ENCODE measurements at places on chromosomes 5 and 9.

GRCh38 chr9:120184266-120184665 is 395.7 kb downstream of the CDK5RAP2 start:
- no peak for DNase-seq

GRCh38 chr5:126104951-126105350 is 318.3 kb upstream of the GRAMD2B start:
- no peak for DNase-seq

- no peak for DNase-seq
Measured at GRCh38 chr9:126423142-126423915, 96.7 kb downstream of the MVB12B start.

DNA sequence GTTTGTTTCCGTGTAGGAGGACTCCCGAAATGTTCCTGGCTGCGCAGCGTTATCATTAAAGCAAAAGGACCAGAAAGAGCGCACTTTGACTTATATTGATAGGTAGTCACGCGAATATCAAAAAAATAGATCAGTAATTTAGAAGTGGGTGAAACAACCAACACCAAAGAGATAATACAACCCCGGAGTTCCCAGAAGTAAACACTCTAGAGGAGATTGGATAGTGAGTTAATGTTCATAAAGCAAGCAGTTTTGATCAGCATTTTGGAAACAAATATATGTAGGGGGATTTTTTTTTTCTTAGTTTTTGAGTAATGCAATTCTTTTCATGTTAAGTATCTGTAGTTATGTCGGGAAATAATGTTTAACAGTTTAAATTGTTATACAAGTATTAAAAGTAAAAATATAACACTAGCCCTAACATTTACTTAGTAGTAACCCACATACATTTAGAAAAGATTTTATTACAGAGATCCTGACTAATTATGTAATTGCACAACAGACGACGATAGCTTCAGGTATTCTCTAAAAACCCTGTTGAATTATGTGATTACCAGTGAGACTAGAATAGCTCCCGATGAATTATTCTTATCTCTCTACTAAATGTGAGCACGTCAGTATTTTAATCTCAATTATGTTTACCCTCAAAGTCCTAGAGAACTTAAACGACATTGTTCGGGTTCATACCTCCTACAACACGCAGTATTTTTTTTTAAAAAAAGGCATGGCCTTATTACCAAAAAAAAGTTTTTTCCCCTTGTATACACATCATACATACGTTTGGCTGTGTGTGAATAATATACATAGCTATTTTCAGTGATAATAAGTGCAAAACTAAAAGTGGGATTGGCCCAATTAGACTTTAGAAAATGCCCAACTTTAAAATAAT is 9.4 kb upstream of the NFIB start:
- no peak for DNase-seq

DNA sequence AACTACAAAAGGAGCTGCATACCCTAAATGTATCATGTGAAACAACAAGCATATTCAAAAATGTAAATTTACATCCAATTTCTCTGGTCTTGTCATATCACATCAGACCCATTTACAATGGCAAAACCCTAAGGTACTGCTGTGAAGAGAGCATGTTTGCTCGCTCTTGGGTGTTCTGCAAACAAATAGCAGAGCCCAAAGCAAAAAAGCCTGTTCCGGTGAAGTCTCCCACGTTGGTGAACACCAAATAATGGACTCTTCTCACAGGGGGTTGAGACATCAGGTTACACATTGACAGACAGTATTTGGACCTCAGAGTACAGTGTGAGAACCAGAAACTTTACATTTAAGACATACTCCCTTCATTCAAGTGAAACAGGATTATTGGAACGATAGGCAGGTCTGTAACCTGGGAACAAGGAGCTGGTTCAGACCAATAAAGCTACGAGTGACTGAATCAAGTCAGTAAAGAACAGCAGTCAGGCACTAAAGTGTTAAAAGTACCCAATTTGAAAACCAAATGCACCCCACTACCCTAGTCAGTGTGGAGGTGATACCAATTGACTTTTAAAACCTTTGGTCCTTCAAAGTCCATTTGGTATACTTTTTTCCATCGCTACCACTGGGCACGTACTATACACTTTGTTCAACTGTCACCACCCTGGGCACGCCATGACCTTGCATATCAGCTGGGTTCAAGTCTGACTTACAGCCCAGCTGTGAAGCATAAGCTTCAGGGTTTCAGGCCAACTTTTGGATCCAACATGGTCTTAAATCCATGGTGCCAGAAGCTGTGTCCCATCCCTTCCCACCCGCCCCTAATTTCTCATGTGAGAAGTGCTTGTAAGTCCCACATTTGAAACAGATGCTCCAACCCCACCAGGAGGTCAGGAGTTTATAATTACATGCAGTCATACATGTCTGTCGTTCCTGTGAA is 36.4 kb downstream of the ETF1 start:
- DNase-seq = no peak

- DNase-seq = peak; percentile 26
Measured at GRCh38 chr9:86774116-86774515, 173.2 kb downstream of the GAS1 start.

GRCh38 chr5:143730112-143730801 is 81.7 kb upstream of the HMHB1 start:
- DNase-seq = no peak

- peak; percentile 77 for DNase-seq
Measured at GRCh38 chr5:122727112-122727541, 47.8 kb upstream of the SNX2 start.

DNA sequence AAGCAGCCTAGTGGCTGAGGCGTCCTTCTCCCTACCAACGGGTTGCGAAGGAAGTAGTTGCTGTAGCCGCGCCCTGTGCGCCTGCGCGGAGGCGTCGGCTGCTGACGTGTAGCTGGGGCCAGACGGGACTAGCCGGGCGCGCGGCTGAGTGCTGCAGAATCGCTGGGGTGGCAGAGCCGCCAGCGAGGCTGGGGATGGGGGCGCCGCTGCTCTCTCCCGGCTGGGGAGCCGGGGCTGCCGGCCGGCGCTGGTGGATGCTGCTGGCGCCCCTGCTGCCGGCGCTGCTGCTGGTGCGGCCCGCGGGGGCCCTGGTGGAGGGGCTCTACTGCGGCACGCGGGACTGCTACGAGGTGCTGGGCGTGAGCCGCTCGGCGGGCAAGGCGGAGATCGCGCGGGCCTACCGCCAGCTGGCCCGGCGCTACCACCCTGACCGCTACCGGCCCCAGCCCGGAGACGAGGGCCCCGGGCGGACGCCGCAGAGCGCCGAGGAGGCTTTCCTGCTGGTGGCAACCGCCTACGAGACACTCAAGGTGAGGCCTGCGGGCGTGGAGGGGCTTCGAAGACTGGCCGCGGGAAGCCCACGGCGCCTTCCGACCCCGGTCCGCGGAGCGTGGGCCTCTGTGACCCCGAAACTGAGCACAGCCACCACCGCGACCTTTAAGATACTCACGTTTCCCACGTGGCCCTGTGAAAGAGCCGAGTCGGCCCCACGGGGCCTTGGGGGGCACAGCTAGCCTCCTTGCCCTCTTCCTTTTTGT is at the start of gene DNAJC25:
Gene DNAJC25 (plus strand): TSS at position 121 of the 758 bp plus-strand sequence. CDS start 74 bp downstream, at position 195.
- peak; percentile 100 for DNase-seq

DNA sequence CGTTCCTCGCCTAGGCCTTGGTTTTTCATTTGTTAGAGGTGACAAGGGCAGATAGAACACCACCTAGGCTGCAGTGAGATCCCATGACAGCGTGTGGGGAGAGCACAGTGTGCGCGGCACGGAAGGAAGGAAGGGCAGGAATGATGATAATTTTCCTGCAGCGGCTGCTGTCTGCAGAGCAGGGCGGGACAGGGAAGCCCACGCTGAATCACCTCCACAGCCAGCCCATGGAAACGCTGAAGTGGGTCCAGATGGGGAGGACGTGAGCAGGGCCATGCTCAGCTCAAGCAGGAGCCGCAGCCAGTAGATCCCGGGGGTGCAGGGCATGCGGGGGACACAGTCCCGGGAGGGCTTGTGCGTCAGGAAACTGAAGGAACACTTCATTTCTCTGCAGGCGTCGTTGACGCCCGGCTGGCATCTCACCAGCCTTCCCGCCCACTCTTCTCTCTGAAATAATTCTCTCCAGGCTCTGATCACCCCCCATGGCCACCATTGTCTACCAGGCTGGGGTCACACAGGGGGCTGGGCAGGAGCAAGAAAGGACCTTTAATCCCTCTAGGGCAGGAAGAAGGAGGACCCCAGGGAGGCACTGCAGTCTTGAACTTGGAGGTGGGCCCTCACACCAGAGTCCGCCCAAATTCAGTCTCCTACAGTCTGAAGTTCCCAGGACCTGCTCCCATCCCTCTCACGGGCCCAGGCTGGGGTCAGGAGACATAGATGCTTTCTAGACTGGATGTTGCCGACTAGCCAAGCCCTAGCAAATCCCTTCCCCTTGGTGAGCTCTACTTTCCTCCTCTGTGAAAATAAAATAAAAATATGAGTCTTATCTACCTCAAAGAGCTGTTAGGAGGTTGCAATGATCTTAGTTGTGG is 20.9 kb upstream of the SYNPO start:
- peak; percentile 88 for DNase-seq

DNA sequence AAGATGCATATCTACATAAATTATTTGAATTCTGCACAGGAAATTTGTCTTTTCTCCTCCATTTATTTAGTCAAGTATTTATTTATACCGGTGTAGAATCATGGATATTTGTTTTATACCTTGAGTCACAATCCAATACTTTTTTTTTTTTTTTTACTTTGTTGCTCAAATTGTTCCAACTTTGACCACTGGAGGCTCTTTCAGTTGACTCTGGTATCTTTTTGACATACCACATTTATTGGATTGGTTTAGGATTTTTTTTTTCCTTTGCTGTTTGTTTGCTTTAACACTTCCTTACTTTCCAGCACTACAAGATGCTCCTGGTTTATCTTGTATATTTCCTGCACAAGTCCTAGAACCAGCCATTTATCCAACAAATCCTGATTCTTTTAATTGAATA is 543.1 kb upstream of the RIOK2 start:
- DNase-seq = no peak

DNA sequence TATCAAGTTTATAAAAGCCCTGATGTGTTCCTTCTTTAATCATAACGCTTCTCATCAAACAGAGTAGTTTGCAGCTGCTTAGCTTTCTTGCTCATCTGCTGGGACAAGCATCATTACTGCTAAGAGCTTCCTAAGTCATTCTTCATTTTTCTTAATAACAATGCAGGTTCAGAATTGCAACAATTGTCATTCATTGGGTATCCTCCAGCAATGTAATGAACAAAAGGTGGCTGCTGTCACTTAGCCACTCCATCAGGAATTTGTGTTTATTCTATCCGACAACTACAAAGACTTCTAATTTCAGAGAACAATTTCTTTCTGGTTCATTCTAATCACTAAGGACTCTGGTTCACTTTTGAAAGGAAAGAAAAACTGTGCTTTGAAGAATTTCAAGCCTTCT is 836.7 kb upstream of the CDH10 start:
- no peak for DNase-seq

GRCh38 chr5:149284501-149284900 is 12.8 kb downstream of the AFAP1L1 start:
- peak; percentile 64 for DNase-seq

DNA sequence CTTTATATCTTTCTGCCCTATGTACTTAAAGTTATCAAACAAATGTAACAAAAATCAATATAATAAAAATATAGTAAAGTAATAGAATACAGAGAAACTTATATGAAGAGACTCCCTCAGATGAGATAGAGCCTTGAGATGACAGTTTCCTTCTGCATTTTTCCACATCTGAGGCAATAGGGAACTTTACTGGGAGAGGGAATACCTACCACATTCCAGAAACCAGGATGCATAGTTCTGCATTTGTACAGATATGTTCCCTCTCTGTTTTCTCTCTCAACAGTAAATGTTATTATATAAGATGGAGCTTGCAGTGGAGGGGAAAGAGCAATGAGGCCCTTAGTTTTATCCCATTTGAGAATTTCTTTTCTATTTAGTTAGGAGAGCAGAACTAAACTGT is 109.6 kb upstream of the KCNN2 start:
- DNase-seq = no peak

GRCh38 chr5:53934151-53934820 is 373.8 kb downstream of the NDUFS4 start:
- no peak for DNase-seq

All from AG08395 (cell line).